ENCODE measurements at places on chromosomes 12 and 14.

- DNase-seq: no peak
These were observed 17.8 kb upstream of the CIT start for GRCh38 chr12:119894916-119895315.

- DNase-seq: no peak
These were observed 1.3 kb downstream of the SENP1 start for GRCh38 chr12:48104531-48104930.

- DNase-seq: peak; percentile 46
These were observed 24.7 kb upstream of the SGPP1 start for GRCh38 chr14:63752449-63753169.

- DNase-seq: no peak
These were observed 26.3 kb downstream of the RXYLT1 start for GRCh38 chr12:63805704-63806672.

DNA sequence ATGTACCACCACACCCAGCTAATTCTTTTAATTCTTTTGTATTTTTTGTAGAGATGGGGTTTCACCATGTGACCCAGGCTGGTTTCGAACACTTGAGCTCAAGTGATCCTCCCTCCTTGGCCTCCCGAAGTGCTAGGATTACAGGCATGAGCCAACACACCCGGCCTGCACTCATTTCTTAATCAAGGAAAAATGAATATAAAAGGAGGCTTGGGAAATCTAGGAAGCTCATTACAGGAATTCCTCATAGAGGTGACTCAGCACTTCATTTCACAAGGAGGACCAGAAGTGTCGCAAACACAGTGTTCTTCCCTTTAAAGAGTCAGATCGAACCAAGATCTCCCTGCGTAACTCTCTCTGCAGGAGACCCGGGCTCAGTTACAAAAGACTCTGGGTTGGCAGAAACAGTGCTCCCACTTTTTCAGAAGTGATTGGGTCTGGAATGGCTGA is 30.3 kb downstream of the NFKBIA start:
- DNase-seq: peak; percentile 76

GRCh38 chr12:53465679-53466078 is 13.8 kb downstream of the PCBP2 start:
- no peak for DNase-seq

- DNase-seq: no peak
These were observed 6.8 kb downstream of the ESYT1 start for GRCh38 chr12:56134897-56135296.

GRCh38 chr14:69815556-69815955 is 18.5 kb upstream of the SLC10A1 start:
- DNase-seq: no peak

- DNase-seq: peak; percentile 30
These were observed 37.9 kb upstream of the DLK1 start for GRCh38 chr14:100688598-100689461.
